ENCODE measurements at places on chromosomes 5 and 9. TPM values are rescaled to one million over a fixed set of nuclear protein-coding genes. Genes with fewer than 3 reads are reported as not detected.

Gene LCN12
- total RNA-seq = 1.2 TPM

Gene GABRA6
- total RNA-seq = not detected

Gene ZFP2
- total RNA-seq = not detected

Gene OLFM1
- total RNA-seq = 9.6 TPM

All from A549 treated with AZD2906 at 1 μM for 4 hours (cell line).